ENCODE measurements at places on chromosomes 2 and 18.
A peak's percentile ranks its signal among the peaks of the same experiment; 100 is the strongest.

GRCh38 chr2:65026704-65027464, 29.3 kb upstream of the CEP68 start:
- peak; percentile 45 for DNase-seq

GRCh38 chr18:64278026-64278425, 129.1 kb upstream of the LINC00305 start:
- DNase-seq: no peak

DNA sequence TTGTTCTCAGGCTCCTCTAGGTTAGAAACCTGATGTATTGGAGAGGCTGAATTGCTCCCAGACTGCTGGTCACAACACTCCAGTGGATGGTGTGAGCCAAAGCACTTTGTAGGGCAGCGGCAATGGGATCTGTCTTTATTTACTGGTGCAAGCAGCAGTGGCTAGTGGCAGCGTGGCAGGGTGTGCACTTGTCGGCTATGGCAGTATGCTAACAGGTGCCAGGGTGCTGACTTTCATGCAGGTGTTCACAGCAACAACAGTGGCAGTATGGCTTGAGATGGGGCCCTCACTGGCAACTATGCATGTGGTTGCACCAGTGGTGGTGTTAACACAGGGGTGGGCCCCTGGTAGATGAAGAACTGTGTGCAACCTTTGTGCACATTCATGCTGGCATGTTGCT, 347.8 kb downstream of the DSC3 start:
- DNase-seq: no peak

DNA sequence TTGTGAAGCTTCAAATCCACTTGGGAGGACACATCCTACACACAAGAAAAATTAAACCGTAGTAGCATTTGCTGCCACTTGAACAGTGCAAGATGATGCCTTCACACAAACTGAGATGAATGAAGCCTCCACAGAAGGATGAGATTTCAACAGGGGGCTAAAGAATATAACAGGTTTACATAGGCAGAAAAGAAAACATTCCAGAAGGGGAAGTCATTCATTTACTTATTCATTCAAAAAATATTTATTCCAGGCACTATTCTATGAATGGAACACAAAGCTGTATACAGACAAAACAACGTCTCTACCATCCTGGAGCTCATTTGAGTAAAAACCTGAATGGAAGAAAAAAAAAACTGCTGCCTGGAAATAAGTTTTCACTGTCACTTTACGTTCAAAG, 170.5 kb downstream of the CDH20 start:
- DNase-seq: no peak

GRCh38 chr2:195672674-195673073, 15.6 kb downstream of the SLC39A10 start:
- DNase-seq: no peak

GRCh38 chr2:165699946-165700345, 94.1 kb downstream of the GALNT3 start:
- no peak for DNase-seq
